Tibial artery (tissue), 4 donors: ENCODE measurements at places on chromosomes 6 and 20.

DNA sequence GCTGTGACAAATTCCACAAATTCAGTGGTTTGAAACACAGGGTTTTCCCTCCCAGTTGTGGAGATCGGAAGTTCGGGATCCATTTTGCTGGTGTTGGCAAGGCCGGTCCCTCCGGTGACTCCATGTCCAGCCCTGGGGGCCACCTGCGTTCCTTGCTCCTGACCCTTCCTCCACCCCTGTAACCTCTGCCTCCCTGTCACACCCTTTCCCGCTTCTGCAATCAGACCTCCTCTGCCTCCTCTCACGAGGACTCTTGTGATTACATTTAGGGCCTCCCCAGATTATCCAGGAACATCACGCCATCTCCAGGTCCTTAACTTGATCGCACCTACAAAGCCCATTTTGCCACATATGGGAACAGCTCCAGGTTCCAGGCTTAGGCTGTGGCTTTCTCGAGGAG is 12.5 kb downstream of the RPS6KA2 start:
- no peak for DNase-seq

- DNase-seq = no peak
Observed at GRCh38 chr6:18605841-18606240, 218.7 kb downstream of the RNF144B start.

DNA sequence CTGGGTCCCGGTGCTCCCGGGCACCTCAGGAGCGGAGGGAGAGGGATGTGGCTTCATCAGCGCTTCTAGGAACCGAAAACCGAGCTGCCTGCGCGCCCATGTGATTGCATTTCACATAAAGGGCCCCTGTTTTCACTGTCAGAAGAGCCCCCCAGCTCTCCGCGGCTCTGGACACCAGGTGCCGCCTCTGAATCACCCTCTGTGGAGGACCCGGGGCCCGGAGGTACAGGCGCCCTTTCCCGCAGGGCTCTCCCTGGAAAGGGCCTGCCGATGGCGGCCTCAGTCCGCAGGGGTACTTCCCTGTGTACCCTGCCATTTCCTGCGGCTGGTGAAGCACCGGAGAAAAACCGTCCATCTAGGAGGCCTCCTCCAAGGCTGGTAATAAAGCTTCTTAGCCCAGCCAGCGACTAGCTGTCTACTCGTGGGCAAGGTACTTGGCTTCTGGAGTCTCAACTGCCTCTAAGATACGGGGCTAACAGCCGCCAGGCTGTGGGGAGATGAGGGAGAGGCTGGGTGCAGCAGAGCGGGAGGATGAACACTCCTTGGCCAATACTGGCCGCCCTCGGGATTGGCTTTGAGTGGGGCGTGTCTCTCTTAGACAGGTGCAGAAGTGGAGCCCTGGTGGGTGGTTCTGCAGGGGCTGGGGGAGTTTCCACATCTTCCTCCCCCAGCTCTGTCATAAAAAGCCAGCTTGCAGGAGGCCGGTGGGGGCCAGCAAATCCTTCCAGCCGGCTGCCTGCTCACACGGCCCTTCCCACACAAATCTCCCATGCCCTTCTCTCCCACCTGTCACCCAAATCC is 1.6 kb downstream of the PPP1R16B start:
- DNase-seq = no peak

DNA sequence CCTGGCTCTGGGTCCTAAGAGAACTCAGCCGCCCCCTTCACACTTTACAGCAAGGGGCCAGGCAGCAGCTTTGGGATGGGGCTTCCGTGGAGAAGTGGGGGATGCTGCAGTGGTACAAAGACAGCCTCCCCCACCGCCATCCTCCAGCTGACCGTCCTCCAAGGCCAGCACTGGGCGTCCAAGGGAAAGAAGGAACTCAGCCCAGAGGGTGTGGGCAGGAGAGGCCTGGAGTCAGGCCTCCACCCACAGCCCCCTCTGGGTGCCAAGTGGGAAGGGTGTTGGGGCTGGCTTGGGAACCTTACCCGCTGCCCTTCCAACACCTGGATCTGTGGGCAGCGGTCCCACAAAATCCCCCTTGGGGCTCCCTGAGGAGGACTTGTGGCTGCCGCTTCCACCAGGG is 13.1 kb downstream of the STMN3 start:
- no peak for DNase-seq

DNA sequence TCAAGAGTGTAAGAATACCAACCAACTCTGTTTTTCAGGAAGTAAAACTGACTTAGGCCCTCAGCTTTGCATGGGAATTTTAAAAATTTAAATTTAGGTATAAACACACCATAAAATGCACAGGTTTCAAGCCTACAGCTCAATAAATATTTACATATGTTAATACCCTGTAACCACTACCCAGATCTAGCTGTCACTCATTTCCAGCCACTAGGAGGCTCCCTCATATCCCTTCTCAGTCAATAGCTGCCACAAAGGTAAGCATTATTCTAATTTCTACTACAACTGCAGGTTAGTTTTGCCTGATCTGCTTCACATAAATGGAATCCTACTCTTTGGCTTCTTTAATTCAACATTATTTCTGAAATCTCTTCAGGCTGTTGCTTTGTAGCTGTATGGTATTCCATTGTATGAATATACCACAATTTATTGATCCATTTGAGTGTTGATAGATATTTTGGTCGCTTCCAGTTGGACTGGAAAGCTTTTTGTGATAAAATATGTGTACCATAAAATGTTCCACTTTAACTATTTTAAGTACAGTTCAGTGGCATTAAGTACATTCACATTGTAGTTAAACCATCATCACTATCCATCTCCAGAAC is 32.5 kb upstream of the MEI4 start:
- no peak for DNase-seq

DNA sequence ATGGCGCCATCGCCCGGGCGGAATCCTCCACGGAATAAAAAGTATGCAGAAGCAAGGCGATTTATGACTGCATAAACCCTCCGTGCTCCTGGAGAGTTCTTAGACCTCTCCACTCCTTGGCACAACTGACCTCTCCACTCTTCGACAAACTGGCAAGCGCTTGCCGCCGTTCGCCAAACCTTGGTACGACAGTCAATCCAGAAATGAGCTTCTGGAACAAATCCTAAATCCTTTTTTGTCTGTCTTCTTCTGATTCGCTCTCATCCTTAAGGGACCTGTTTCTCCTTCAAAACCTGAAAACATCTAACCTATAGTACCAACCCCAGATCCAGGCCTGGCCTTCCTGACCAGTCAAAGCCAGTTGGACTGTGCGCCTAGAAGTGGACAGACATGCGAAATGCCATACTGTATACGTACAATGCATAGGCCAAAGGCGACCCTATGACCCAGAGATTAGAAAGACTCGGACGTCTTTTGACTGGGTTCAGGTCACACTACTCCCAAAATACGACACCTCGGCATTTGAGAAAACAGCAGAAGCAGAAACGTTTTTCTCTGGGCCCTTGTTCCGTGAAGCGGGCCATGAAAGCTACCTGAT is 59.4 kb downstream of the TRIM27 start:
- DNase-seq = no peak

DNA sequence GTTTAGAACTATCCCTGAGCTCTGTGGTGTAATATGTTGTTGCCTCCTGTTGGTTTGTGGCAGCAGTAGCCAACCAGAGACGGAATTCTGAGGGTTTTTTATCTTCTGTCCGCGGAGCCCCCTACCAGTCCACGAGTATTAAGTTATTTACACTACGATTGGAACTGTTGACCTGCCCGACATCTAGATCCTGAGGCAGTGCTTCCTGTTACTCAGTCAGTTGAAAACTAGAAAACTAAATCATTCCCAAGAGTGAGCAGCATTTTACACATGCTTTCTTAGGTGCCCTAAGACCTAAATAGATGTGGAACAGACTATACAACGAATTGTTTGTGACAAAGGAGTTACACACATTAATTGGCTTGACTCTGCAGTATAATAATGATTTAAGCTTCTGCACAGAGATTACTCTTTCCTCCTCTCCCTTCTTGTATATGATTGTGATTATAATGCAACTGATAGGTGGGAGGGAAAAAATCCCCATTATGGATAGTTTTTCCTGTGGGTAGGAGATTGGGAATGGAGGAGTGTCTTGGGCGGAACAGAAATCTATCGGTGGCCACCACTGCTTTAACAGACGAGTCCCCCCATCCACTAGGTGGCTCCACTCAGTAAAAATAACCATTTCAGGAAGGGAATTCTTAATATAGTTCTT is 1.7 kb downstream of the LOC128125822 start:
- DNase-seq = no peak

DNA sequence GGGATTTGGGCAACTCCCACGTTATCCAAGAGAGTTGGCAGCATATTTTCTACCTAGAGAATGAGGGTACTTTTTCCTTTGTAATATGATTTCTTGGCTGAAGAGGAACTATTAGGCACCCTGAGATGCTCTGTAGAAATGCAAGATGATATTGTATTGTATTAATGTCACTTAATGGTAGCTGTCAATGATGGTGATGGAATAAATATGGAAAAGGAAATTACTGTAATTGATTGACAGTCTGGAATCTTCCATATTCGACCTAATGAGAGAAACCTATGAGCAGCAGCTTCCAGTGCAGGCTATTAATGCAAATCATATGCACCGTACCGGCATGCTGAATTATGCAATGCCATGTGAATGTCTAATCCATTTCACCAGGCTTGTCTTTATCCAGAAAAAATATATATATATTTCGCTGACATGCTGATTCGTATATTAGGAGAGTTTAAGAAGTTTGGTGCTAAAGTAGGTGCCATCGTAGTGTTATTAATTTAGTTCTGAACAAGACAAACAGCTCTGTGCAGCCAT is 494.2 kb upstream of the JARID2 start:
- DNase-seq = no peak

DNA sequence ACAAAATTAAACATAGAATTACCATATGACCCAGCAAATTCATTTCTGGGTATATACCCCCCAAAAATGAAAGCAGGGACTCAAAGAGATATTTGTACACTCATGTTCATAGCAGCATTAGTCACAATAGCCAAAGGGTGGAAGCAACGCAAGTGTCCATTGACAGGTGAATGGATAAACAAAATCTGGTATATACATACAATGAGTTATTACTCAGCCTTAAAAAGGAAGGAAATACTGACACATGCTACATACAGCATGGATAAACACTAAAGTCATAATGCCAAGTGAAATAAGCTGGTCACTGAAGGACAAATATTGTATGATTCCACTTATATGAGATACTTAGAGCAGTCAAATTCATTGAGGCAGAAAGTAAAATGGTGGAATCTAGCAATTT is 5.3 kb upstream of the STX11 start:
- no peak for DNase-seq

- DNase-seq = no peak
Observed at GRCh38 chr6:56689114-56689513, 46.4 kb upstream of the DST start.

DNA sequence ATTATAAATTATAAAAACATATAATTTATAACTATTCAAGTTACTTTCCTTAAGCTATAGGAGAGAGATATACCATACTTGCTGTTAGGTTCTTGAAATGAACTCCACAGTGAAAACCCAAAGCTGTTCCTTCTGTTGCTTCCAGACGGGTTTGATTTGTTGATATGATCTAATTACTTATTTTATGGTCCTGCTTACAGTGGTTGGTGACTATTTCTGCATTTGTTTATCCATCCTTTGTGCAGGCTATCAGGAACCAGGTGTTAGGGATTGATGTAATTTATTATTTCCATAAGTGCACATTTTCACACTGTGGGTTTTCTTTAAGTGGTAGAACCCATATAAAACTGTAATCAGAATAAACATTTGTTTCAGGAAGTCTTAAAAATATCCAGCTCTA is 167.1 kb downstream of the KIF6 start:
- DNase-seq = no peak

DNA sequence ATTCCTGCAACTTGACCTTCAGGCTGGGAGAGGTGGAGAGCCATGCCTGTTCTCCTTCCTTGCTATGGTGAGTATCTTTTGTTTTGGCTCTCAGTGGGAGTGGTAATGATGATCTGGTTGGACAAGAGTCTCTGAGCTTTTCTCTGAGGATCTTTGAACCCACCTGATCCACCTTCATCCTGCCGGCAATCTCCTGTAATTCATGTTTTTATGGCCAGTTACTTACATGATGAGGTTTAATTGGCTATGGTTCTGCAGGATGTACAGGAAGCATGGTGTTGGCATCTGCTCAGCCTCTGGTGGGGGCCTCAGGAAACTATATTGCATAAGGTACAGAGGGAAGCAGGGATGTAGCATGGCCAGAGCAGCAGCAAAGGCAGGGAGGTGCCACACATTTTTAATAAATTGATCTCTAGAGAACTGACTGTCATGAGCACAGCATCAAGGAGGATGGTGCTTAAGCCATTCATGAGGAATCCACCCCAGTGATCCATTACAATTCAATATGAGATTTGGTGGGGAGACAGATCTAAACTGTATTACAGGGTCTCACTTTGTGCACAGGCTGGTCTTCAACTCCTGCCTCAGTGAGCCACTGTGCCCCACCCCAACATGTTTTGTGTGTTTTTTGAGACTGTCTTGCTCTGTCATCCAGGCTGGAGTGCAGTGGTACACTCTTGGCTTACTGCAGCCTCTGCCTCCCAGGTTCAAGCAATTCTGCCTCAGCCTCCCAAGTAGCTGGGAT is 10.0 kb downstream of the HSPA1B start:
- no peak for DNase-seq

DNA sequence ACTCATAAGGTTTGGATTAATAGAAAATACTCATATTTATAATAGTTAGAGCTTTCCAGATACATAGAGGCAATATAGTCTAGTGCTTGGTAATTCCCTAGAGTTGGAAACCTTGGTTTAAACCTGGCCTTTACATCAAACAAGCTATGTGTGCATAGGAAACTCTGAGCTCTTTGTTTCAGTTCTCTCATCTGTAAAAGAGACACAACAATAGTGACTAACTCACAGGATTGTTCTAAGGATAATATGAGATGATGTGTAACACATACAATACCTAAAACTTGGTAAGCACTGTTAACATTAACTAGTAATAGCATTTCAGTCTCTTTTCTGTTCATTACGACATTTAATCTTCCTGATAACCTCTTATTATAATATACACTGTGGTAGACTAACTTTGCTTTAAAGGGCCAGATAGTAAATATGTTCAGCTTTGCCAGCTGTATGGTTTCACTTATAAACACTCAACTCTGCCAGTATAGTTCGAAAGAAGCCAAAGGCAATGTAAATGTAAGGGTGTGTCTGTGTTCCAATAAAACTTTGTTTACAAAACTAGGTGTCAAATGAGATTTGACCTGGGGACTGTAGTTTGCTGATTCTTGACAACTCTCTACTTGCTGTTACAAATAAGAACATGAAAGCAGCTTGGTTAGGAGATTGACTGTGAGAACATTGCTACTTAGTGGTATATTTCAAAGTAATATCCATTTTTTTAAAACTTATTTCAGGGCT is 370.6 kb upstream of the FLRT3 start:
- no peak for DNase-seq

- no peak for DNase-seq
Observed at GRCh38 chr6:130500693-130501092, 134.9 kb downstream of the TMEM200A start.
